ENCODE measurements at places on chromosomes 7 and 10. TPM values are rescaled to one million over a fixed set of nuclear protein-coding genes. Genes with fewer than 3 reads are reported as not detected.

DNA sequence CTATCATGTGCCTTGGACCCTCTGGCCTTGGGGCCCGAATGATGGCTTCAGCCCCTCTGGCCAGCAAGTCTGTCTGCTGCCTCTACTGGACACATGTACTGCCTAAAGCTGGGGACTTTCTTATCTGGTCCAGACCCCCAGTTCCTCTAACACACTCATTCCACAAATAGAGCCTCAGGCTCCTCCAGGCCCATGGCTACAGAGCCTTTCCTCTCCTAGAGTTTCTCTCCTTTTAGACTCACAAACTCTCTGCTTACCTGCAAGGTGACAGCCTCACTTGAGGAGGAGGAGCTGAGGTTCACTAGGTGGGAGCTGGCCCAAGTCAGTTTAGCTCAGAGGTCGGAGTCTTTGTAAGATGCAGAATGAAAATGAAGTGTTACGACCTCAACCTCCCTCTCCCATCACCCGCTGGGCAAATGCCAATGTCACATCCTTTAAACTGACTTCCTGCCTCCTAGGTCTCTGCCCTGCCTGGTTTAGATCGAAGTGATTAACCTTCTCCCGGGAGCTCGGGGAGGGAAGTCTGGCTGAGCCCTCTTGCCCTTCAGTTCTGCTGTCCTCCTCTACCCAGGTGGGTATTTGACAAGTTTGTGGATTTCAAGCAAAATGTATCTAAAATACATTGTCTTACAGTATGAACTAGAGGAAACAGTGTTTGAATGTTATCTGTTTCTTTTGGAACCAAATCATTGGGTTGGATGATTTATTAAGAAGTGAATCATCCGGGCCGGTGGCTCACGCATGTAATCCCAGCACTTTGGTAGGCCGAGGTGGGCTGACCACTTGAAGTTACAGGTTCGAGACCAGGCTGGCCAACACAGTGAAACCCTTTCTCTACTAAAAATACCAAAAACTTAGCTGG, 71.9 kb upstream of the TNS3 start:
- DNase-seq: no peak

DNA sequence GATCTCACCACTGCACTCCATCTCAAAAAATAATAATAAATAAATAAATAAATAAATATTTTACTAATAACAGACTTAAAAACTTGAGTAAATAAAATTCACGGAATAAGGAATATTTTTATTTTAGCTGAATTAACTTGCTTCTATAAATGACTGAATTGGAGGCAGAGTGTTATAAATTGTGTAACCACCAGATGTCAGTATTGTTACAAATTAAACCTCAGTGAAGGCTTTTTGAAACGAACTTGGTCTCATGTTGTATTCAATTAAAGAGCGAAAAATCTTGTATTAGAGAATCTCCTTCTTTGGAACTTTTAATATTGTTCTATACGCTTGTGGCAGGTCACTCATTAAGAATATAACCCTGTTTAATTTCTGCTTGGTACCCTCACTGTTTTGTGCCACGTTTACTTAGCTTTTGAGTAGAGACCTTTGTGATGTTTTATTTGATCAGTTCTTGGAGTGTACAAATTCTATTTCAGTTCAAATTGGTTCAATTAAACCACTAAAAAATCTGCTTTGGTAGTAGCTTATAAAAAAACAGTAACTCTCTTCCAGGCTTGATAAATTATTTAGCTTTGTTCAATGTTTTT, 45.6 kb upstream of the SCIN start:
- peak; percentile 15 for DNase-seq

The MAT1A gene
- not detected for polyA plus RNA-seq

The ITGA8 gene
- polyA plus RNA-seq: not detected

GRCh38 chr7:83178796-83179195, 16.1 kb upstream of the PCLO start:
- no peak for DNase-seq

GRCh38 chr10:100104300-100104699, 22.6 kb upstream of the CPN1 start:
- DNase-seq: no peak

DNA sequence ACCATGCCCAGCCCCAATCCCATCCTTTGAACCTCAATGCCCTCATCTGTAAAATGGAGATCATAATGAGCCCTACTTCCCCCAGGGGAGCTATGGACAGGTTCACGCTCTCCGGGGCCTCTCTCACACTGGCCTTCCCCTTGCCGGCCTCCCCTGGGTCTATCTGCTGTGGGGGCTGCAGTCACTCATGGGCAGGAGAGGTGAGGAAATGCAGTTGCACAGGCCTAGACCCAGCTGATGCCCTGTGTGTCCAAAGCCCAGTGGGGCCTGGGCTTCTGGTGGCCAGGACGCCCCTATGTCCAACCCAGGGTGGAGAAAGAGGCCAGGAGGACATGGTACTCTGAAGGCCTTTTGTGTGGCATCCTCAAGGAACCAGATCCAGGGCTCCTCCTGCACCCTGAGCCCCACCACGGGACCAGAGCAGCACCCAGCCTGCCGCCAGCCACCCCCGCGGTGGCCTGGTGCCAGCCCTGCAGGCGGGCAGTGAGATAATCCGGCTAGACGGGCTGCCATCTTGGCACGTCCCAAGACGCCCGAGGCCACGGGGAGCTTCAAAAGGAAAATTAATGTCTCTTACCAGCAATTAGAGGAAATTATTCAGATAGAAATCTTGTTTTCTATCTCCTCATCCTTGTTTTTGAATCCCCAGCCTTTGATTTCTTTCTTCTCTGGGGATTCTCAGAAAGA, 39.0 kb downstream of the MYL10 start:
- no peak for DNase-seq

DNA sequence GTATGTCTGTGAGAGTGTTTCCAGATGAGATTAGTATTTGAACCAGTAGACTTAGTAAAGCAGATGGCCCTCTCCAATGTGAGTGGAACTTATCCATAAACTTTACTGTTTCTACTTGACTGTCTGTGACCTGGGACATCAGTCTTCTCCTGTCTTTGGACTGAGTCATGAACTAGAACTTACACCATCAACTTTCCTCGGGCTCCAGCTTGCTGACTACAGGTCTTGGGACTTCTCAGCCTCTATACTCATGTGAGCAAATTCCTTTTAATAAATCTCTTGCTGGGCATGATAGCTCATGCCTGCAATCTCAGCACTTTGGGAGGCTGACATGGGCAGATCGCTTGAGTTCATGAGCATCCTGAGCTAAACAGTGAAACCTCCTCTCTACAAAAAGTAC, 25.7 kb upstream of the WAPL start:
- no peak for DNase-seq

- DNase-seq: no peak
Observed at GRCh38 chr10:23345861-23346260, 1.3 kb upstream of the C10orf67 start.

DNA sequence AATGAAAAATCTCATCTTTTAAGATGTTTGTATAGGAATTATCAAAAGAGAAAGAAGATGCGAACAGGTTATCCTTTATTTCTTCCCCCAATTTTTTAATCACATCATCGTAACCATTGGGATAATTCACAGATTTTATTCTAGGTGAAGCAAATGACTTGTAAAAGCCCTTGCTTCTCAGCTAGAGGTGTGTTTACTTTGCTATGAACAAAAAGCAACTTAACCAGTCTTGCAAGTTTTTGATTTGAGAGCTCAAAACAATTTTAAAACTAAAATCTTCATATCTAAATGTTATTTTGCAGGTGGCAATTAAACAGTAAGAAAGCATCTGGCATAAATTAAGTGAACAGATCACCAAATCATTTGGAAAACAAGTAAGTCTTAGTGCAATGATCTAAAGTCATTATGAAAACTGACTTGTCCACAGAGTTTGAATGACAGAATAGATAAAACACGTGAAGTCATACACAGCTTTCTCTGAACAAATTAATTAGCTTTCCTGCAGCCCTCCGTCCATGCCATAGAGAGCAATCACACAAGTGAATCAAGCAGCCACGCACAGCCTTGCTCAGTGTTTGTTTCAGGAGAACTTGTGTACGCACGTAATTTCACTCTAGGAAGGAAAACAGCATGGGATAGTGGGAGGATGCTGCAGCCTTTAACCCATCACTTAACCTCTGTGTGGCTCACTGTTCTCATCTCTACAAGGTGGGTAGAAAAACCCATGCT, 85.0 kb upstream of the ZNF800 start:
- DNase-seq: no peak

GRCh38 chr7:135672560-135673359, 10.4 kb downstream of the STMP1 start:
- DNase-seq: no peak

DNA sequence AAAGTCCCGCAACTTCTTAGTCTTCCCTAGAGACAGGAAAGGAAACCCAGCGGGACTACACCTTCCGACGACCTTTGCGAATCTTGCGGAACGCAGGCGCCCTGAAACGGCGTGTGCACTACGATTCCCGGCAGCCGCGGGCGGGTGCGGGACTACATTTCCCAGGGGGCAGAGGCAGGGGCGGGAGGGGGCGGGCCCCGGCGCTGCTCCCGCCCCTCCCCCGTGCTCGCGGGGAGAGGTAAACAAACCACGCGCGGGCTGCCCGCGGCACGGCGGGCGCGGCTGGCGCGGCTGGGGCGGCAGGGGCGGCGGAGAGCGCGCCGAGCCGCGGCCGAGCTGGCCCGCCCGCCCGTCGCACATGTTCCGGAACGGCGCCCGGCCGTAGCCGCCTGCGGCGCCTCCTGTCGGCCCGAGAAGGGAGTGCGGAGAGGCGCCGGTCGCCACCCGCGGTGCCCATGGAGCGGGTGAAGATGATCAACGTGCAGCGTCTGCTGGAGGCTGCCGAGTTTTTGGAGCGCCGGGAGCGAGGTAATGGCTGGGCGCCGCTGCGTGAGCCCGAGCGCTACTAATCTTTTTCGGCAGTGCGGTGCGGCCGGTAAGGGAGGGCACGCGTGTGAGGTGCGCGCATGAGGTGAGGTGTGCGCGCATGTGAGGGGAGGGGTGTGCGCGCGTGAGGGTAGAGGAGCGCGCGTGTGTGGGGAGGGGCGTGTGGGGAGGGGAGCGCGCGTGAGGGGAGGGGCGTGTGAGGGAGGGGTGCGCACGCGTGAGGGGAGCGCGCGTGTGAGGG, 18.5 kb downstream of the MXI1 start:
- DNase-seq: peak; percentile 82

GRCh38 chr7:24917510-24918239, 62.3 kb downstream of the OSBPL3 start:
- DNase-seq: no peak

DNA sequence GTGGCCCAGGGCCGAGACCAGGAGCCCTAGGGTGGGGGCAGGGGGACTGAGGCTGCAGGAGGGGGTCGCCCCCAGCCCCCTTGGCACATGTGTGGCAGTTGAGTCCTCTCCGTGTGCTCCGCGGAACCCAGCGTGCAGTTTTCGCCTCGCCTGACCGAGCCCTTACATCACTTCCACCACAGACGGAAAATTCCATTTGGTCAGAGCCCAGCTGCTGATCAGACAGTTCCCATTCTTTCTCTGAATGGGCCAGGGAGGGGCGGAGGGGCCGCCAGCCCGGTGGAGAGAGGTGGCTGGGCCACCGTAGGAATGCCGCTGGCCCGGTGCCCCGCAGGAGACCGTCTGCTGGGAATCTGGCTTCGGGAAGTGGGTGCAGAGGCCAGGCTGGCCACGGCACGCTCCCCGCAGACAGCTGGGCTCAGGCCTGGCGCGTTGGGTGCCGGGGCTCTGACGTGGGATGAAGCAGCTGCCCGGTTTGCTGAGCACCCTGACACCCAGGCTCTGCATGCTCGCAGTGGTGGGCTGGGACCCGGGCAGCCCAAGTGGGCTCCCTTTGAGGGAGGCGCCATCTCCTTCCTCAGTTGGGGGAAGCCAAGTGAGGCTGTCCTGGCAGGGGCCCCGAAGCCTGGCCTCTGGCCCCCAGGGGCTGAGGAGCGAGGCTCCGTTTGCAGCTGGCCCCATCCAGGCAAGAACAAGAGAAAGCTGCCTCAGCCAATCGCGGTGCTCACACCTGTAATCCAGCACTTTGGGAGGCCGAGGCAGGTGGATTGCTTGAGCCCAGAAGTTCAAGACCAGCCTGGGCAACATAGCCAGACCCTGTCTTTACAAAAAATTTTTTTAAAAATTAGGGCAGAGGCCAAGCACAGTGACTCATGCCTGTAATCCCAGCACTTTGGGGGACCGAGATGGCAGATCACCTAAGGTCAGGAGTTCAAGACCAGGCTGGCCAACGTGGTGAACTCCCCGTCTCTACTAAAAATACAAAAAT, 9.9 kb downstream of the TTYH3 start:
- peak; percentile 73 for DNase-seq

- DNase-seq: no peak
Observed at GRCh38 chr10:5835446-5836095, 22.3 kb upstream of the GDI2 start.

The STEAP1 gene
- polyA plus RNA-seq: not detected

DNA sequence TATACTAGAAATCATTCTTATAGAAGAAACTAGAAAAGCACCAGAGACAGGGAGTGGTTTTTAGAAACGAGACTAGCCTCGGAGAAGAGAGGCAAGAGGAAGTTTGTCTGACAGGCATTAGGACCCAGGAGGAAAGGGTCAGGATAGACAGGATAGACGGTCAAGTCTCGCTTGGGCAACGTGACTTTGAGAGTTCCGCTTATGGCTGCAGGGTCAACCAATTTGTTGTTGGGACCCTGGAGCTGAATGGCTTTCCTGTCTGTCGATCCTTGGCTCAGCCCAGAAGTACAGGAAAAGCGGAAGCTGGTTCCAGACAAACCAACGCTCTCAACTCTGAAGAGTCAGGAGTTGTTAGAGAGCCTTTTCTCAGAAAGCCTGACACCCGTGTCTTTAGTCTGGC, 191.2 kb downstream of the FZD1 start:
- no peak for DNase-seq
